WTC11 (cell line): ENCODE measurements at places on chromosomes 2 and 18. TPM values are rescaled to one million over a fixed set of nuclear protein-coding genes. Genes with fewer than 3 reads are reported as not detected.

KIF5C gene
- total RNA-seq: 58.0 to 73.5 TPM (median 60.6 TPM) in 3 replicates

TBR1 gene
- total RNA-seq: not detected in 3 replicates

RASGRP3 gene
- 0.11 to 0.23 TPM (median 0.14 TPM) in 3 replicates for total RNA-seq

ZNF804A gene
- not detected in 3 replicates for total RNA-seq
